ENCODE measurements at places on chromosomes 16 and 17.

- no peak for DNase-seq
Measured at GRCh38 chr17:19386974-19387920, at the start of gene MFAP4. Gene MFAP4 (minus strand): TSS chr17:19387190. CDS start chr17:19387155, 35 bp downstream.

DNA sequence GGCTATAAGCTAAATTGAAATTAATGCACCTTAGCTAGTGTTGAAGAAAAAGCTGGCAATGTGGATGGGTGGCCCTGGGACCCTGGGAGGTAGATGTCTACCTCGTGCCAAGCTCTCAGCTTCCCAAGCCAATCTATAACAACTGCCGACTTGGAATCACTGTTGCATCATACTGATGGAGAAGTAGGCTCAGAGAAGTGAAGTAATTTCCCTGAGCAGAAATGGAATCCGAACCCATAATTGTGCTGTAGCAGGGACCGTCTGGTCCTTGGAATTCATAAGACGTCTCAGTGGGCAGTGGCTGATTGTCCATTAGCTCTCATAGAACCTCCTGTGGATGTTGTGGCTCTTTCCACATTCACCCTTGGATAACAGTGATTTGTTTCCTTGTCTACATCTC lies 196.6 kb downstream of the RAB11FIP4 start:
- DNase-seq = no peak

GRCh38 chr16:10514369-10515055 lies 65.9 kb downstream of the EMP2 start:
- DNase-seq = no peak

DNA sequence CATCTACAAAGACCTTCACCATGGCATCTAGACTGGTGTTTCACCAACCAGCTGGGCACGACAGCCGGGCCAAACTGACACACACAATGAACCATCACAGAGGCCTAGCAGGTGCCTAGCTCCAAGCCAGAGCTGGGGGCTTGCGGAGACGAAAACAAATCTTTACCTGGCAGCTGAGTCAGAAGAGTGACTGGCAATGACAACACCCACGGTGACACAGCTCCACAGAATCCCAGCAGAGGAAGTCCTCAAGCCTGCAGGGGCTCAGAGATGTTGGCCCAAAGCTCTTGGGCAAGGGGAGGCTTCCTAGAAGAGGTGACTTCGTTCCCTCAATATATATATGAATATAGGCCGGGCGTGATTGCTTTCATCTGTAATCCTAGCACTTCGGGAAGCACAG lies 5.1 kb downstream of the MMP25 start:
- DNase-seq = no peak

DNA sequence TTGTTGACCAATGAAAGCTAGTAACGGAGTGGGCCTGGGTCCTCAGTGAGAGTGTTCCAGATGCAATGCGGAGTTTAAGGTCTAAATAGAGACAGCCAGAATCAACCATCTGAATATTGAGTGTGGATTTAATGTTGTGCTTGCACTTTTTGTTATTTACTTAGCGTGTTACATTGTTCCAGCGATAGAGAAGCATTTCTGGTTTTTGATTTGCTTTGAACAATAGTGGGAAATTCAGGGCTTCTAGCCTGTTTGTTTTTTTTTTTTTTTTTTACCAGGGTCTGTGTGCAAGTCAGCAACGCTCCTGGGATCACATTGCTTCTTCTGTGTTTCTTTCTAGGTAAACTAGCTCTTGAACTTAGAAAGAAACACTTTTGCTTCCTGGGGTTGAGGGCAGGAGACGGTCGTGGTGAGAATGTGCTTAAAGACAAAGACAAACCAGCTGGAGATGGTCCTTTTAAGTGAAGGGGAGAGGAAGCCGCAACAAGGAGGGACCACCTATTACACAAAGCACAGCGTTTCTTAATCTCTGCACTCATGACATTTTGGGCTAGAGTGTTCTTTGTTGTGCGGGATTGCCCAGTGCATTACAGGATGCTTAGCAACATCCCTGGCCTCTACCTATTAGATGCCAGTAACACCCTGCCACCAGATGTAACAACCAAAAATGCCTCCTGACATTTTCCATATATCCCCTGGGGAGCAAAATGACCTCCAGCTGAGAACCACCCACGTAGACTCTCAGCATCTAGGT lies 119.2 kb downstream of the MAP2K6 start:
- no peak for DNase-seq

- DNase-seq = no peak
Measured at GRCh38 chr16:64638766-64639165, 483.1 kb downstream of the CDH11 start.

GRCh38 chr16:54546521-54546920 lies 259.9 kb upstream of the IRX3 start:
- DNase-seq = no peak

DNA sequence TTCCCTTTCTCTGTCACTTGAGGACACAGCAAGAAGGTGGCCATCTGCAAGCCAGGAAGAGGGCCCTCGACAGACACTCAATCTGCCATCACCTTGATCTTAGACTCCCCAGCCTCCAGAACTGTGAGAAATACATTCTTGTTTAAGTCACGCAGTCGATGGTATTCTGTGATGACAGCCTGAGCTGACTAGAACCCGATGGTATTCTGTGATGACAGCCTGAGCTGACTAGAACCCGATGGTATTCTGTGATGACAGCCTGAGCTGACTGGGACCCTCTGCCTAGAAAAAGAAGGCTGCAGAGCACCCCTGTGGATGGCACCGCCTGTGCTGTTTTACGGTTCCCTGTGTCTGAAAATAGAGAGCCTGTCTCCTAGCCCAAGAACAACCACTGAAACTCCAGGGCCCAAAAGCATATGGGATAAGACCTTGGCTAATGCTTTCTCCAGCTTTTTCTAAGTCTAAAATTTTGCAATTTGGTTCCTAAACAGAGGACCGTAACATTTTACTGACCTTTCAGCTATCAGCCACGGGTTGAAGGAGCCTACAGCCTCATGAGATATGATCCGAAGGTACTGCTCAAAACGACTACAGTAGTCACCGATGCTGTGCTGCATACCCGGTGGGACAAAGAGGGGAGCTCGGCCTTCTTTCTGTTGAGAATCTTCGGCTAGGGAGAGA lies 33.1 kb upstream of the PITPNM3 start:
- DNase-seq = no peak

GRCh38 chr17:8847891-8848290 lies 19.6 kb downstream of the PIK3R6 start:
- DNase-seq = no peak

GRCh38 chr16:50742576-50743200 lies 802 bp downstream of the CYLD start:
- no peak for DNase-seq

GRCh38 chr17:4635823-4636375 lies 5.6 kb downstream of the ALOX15 start:
- DNase-seq = no peak

DNA sequence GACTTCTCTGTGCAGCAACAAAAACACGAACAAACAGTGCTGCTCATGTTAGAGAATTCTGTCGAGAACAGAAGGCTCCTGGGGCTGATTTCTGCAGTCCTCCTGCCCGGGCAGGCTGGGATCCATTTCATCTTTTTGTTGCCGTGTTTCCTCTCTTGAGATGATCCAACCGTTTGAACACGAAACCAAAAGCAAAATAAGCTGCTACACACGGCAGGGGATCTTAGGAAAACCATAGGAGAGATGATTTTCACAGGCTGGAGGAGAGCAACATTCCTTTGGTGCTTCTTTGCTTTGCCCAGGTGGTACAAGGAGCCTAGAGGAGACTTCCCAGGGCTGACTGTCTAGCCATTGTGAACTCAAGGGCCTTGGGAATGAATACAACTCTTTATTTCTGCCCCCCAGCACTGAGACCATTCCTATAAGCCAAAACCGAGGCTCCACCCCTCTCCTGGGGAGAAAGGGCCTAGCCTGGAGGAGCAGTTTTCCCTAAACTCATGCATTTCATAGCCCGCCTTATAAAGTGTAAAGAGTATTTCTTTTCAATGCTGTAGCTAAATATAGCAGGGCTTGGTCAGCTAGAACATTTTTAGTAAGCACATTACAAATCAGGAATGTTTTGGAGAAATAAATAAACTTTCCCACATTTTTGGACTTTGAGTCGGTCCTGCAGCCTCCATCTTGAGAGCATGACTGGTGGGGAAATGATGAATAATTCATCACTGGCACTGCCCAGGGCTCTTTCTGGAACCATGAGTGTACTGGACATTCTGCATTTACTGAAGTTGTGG lies 7.7 kb downstream of the FOXL1 start:
- DNase-seq = no peak

- no peak for DNase-seq
Measured at GRCh38 chr17:30832438-30833124, 815 bp downstream of the ATAD5 start.

DNA sequence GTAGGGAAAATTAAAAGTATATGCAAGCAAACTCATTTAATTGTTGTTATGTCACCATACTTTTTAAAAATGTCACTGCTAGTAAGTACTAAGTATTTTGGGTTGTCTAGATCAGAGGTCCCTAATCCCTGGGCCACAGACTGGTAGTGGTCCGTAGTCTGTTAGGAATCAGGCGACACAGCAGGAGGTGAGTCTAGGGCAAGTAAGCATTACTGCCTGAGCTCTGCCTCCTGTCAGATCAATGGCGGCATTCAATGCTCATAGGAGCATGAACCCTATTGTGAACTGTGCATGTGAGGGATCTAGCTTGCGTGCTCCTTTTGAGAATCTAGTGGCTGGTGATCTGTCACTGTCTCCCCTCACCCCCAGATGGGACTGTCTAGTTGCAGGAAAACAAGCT lies 21.6 kb downstream of the STXBP4 start:
- DNase-seq = no peak

GRCh38 chr17:68352041-68352440 lies 60.7 kb downstream of the ARSG start:
- no peak for DNase-seq

DNA sequence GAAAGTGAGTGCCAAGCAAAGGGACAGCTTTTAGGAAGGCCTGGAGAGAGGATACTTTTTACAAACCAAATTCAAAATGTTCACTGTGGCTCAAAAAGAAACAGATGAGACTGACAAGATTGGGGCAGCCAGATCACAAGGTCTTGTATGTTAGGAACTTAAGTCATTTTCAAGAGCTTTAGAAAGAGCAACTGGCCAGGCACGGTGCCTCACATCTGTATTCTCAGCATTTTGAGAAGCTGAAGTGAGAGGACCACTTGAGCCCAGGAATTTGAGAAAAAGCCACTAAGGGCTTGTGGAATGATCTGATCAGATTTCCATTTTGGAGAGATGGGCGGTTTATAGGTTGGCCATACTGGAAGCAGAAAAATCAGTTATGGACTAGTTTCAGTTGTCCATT lies 17.2 kb downstream of the SPAG9 start:
- no peak for DNase-seq

GRCh38 chr16:54285414-54286089 lies 1.0 kb downstream of the IRX3 start:
- peak; percentile 72 for DNase-seq

DNA sequence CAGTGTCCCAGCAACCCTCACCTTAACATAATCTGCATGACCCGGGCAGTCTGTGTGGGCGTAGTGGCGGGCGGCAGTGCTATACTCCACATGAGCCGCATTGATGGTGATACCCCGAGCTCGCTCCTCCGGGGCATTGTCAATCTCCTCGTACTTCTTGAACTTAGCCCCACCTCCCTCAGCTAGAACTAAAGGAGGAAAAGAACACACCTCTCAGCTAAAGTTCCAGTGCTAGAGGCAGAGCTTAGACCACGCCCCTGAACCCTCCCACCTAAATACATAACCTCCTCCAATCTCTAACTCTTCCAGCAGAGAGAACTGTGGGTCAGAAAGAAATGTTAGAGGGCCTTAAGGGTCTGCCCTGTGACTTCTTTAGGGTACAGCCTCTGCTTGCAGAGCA lies 855 bp downstream of the TUFM start:
- no peak for DNase-seq

- peak; percentile 87 for DNase-seq
Measured at GRCh38 chr17:68759343-68760140, 158.4 kb upstream of the FAM20A start.

- no peak for DNase-seq
Measured at GRCh38 chr17:54180950-54181349, 358.2 kb downstream of the KIF2B start.

- DNase-seq = no peak
Measured at GRCh38 chr17:45020354-45021138, 30.9 kb downstream of the DCAKD start.

DNA sequence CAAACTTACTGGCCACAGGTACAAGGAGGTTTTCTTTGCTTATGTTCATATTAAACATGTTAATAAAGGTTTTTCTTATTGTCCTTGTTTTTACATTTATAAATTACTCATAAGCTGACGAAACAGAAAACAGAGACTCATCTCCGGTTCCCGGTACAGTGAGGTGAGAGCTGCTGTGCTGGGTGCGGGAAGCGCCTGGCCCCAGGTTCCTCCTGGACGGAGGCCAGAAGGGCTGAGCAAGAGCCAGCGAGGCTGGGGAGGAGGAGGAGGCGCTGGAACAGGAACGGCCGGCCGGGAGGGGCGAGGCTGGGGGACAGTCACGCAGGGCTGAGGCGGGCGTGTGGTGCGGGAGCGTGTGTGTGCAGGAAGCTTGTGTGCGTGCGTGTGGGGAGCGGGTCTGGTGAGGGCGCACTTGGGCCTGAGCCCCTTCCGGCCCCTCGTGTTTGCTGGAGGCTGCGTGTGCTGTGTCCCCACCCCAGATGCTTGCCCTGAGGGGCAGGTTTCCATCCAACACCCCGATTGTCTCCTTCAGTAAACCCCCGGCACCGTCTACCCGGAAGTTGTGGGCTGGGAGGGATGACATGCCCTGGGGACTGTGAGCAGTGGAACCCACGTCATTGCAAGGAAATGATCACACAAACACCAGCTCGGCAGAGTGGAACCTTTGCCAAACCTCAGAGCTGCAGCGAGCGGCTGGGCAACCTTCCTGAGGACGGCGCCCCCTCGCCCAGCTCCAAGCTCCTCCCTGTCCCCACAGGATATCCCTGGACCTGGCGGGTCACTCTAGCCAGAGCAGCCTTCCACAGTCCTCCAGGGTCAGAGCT lies 19.5 kb downstream of the CD7 start:
- no peak for DNase-seq

GRCh38 chr16:88588754-88589153 lies 18.6 kb downstream of the ZC3H18 start:
- no peak for DNase-seq

DNA sequence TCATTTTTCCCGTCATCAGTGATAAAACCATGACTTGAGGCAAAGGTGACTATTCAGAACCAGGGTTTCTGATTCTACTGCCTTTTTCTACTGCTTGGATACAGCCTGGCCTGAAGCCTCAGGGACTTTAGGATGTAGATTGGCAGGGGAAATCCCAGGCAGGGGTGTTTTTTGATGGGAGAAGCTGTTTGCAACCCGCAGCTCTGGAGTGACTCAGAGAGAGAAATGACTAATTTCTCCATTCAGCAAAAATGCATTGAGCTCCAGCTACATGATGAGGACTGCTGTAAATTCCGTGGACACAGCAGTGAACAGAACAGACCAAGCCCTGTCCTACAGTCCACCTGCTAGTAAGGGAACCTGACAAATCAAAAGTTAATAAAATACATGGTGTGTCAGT lies 560.6 kb downstream of the CDH13 start:
- DNase-seq = no peak

DNA sequence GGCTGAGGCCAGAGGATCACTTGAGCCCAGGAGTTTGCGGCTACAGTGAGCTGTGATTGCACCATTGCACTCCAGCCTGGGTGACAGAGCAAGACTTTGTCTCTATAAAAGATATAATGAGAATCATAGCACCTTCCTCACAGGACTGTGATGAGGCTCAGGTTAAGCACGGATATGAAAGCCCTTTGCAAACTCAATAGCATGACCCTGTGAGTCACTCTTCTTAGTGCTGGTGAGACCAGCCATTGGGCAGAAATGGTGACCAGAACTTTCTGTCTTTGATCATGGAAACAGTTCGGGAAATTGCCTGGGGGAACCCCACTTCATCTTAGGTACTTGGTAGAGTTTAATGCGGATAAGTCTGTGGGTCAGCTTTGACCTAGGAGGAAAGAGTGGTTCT lies 144.2 kb downstream of the PRKCB start:
- DNase-seq = no peak

Measured in ecto neural progenitor cell (in vitro differentiated cells).